ENCODE measurements at places on chromosomes 5 and 9. TPM values are rescaled to one million over a fixed set of nuclear protein-coding genes. Genes with fewer than 3 reads are reported as not detected.

DNA sequence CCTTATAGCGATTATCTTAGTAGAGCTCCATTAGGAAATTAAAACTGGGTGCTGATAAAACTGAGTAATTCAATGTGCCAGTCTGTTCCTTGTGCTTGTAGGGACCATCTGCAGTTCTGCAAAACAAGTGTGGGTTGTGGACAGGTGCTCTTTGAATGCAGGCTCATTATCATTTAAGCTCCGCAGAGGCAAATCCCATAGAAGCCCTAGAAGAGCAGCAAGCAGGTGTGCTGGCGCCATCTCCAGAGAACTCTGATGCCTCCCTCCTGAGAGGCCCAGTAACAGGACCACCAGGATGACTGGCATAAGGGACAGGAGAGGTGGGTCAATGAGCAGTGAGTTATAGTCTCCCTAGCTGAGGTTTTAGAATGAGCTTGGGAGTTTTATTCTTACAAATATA lies 1342.4 kb upstream of the DMAC1 start:
- DNase-seq, result no peak

DNA sequence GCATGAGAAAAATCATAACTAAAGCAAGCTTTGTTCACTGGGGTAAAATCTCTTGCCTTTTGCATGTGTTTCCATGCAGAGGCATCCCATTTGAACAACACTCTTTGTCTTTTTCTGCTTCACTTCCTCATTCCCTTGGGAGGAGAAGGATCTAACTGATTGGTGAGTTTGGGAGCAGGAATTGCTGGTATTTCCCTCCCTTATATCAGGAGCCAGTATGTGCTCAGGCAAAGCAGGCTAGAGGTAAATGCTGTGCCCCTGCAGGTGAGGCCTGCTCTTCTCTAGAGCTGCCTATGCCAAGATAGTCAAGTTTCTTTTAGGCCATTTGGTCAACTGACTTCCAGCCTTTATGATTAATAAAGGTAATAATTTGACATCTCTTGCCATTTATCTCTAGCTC lies 179.9 kb downstream of the COX7C start:
- no peak for DNase-seq

GRCh38 chr5:97192580-97193354 lies 9.7 kb upstream of the RIOK2 start:
- no peak for DNase-seq

GRCh38 chr9:15738011-15738410 lies 185.2 kb downstream of the CCDC171 start:
- DNase-seq, result no peak

DNA sequence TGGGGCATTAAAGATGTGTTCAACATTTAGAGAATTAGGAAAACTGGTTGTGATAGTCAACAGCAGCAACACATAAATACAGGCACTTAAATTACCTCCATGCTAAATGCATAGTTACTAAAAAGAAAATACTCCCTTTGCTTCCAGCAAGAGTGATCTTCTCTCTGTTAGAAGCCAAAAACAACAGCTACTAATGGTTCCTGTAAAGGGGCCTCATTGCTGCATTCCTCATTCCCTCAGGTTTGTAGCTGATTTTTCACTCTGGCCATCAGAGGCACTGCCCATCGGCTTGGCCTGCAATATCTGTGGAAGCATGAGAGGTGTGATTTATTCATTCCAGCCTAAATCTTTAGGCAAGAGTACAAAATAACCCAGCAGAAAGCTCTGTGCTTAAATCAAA lies 466.0 kb upstream of the ADAMTS16 start:
- DNase-seq, result no peak

- no peak for DNase-seq
These were observed 62.1 kb upstream of the IL6ST start for GRCh38 chr5:56056875-56057274.

GRCh38 chr5:159208514-159209437 lies 577 bp downstream of the RNF145 start:
- DNase-seq, result no peak

DNA sequence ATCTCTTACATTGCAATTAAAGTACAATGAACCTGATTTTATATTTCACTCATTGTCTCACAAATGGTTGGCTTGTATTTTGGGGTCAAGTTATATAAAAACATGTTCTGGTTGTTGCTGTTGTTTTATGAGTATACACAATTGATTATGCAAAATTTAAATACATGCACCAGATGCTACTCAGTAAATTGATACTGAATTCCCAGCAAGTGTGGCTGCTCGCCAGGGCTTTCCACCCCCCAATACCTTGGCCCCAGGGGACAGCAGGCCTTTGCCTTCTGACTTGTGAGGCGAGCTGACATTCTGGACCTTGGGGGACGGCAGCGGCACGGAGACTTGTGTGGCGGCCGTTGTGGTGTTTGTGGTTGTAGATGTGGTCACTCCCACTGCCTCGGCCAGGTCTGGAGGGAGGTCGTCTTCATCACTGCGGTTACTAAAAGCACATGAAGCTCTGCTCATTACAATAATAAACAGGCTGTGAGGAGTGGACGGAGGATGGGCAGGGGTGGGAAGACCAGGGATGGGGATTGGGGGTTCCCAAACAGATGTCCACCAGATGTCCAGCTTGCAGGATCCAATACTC lies 27.0 kb upstream of the FRRS1L start:
- no peak for DNase-seq

The GPR150 gene
- total RNA-seq, result 1.6 TPM

All from naive thymus-derived CD8-positive, alpha-beta T cell (primary cell).